Activated CD4-positive, CD25-positive, alpha-beta regulatory T cell (primary cell): ENCODE measurements at places on chromosomes 3 and 15.

DNA sequence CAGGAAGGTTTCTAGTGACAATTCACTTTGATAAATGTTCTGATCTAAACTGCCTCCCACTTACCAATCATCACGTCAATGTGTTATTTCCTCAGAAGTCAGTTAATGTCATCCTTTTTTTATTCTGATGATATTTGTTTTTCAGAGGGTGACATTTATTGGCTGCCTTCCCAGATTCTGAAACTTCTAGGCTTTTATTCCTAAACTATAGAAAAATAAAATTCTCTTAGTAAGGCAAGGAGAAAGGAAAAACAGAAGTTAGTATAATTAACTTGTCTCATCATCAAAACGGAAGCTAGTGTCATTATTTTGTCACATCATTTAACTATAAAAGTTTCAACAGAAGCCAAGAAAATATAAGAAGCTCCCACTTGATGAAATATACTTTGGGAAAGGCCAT, 100.0 kb upstream of the C3orf80 start:
- DNase-seq = no peak

DNA sequence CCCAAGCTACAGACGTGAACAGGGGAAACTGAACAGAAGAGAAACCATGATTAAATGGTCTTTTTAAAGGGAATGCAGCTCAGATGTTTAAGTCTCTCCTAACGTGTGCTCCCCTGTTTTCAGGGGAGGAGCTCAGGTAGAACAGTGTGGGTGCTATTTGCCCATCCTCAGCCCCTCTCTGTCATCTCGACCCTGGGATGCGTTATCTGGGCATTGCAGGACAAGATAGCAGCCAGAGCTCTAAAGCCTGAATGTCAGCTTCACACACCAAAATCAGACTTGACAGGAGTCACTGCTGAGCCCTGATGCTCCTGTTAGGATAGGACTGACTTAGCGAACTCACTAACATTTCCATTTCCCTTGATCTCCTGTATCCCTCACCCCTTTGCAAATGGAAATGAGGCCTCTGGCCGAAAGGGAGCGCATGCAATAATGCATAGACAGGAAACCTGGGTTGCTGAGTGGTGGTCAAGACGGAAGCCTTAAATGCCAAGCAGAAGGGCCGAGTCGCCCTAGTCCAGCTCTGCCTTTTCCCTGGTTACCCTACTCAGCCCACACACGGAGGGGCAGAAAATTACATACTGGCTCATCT, 234.9 kb upstream of the TPM1 start:
- DNase-seq = no peak

- no peak for DNase-seq
Observed at GRCh38 chr3:134355416-134355815, 18.8 kb downstream of the AMOTL2 start.

DNA sequence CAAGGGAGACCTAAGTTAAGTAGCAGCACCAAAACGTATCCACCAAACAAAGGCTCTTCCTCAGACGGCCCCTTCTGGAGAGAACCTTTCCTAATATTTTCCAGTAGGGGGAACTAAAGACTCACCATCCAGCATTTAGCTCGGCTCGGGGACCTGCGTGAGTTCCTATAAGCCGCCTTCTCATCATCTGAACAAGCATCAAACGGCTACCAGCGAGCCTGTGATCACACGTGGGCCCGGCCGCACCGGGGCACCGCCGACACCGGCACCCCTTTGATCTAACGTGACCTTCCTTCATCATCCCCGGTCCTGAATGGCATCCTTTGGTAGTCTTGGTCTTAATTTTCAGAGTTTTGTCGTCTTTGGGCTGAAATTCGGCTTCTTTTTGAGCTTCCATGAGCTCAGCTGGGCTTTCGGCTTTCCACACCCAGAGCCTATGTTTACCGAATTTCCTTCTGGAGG, 1.4 kb upstream of the ROBO2 start:
- no peak for DNase-seq
